ENCODE measurements at places on chromosomes 2 and 18.

GRCh38 chr2:96885432-96886347, 15.8 kb upstream of the SEMA4C start:
- DNase-seq, result no peak

DNA sequence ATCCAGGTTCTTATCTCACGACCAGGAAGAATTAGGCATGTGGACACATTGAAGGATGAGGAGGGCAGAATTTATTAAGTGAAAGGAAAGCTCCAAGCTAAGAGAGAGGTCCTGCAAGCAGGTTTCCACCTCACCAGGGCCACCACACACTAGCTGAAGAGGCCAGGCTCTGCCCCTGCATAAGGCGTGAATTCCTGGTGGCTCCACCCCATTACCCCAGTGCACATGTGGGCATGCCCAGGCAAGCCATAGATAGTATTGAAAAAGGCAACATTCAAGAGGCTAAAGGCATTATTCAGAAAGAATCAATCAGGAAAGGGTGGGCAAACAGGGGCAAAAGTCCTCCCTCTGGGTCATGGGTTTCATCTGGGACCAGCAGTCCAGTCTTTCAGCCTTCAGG, 30.9 kb upstream of the GRP start:
- no peak for DNase-seq

DNA sequence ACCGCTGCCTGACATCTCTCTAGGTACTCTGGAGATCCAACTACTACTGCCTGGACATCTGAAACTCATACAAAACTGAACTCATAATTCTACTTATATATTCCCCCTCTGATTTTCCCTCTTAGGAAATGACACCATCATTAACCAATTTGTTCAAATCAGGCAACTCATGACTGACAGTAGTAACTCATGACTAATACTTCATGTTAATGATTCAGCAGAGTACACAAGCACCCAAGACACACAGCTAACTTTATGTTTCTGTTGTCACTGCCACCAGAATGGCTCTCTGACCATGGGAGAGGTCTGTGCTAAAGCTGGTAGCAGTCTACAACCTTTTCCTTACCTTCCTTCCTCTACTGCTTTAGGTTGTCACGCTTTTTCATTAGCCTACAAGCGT, 91.1 kb downstream of the ITSN2 start:
- no peak for DNase-seq

DNA sequence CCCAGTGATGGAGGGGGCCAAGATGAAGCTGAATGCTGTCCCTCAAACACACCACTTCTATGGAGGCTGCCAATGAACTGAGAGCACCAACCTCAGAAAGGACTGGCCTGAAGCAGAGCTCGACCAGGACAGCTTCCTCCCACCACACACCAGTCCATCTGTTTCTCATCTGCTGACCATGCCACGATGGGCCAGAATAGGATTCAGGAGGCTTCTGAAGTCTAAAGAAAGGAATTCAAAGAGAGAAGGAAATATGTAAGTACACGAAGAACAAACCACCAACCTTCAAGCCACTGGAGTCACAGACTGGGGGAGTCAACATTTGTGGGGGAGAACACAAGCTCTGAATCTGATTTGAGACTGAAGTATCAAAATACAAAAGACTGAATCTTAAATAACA, 157.6 kb upstream of the CCDC68 start:
- DNase-seq, result no peak

DNA sequence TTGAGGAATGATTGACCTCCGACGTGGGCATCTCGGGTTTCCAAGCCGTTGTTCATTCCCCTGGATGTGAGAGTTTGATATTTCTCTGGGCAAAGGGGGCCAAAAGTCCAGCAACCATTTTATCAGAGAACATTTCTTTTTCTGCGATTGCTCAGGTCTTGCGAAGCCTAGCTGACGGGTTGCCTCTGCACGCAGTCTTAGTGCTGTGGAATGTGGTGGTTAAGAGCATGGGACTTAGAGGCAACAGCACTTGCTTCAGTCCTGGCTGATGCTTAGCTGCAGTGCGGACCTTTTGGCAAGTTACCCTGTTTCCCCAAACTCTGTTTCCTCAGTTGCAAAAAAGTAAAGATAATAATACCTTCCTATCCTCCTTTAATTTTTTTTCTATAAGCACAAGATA, 45.0 kb downstream of the FAP start:
- no peak for DNase-seq

DNA sequence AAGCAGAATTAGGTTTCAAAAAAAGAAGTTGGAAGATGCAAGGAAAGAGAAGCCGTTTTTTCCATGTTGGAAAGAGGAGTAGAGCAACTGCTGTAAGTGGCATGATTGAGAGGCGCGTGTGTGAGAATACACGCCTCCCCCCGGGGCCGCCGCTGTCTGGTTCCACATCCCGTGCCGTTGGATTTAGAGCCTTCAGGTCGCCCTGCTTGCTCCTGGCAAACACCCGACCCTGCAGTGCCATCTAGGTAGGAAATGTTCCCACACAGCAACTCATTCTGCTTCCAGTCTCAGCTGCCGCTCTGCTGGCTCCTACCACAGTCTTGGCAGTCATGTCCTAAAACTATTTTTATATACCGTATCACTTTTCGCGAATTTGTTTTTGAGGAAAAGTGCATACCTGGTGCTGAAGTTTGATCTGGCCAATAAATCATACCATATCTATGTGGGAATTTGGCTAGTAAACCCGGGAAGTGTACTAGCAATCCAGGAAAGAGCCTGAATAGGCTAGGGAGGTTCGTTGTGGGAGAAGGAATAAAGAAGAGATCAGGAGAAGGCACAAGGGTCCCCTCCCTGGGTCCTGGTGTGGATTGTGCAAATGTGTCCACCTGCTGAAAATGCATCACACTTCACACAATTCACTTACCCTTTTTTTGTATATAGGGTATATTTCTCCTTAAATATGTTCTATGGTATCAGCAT, 372.7 kb downstream of the FBXO15 start:
- DNase-seq, result no peak

GRCh38 chr18:2984091-2984490, 28.9 kb downstream of the LPIN2 start:
- no peak for DNase-seq

GRCh38 chr2:98383166-98383565, 36.9 kb downstream of the CNGA3 start:
- DNase-seq, result no peak

DNA sequence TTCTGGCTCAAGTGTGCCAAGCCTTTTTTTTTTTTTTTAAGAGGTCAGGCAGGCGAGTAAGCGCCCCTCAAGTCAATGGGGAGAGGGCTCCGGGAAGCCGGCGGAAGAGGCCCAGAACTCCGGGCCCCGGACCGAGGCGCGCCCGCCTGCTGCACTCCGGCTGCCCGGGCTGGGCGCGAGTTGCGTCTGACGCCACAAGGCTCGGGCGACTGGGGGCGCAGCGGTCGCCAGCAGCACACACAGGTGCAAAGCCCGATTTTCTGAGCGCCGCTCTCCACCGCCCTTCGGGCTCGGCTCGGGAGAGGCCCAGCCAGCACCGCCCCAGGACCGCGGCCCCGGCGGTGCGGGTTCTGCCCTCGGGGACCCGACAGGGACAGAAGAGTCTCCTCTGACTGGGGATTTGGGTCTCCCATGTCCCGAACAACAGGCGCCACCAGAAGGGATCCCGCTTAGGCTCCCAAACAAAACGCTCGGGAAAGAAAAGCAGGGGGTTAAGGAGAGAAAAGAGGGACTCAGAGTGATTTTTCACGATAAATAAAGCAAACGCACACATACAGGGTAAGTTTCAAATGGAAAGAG, 787 bp downstream of the ERBB4 start:
- DNase-seq, result no peak

DNA sequence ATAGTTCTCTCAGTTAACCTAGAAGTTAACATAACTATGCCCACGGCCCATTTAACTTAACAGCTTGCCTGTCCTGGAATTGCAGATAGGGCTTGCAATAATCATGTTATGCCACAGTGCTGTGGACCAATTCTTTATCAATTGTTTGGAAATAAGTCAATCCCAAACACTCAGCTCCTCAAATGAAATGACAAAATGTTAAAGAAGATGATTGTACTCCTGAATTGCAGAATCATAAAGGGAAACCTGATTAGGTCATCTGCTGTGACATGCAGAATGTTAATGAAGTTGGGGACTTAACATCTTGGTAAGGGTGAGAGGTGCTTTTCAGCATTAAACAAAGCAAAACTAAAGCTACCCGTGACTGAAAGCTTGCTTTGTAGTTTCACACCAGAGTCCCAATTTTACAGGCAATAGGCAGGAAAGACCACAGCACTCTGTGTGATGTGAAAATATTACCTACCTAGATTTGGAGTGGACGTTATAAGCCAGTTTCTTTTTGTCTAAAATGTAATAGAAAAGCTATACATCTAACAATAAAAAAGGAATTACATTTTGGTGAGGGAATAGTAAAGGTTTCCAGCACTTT, 364.0 kb downstream of the GPD2 start:
- no peak for DNase-seq

DNA sequence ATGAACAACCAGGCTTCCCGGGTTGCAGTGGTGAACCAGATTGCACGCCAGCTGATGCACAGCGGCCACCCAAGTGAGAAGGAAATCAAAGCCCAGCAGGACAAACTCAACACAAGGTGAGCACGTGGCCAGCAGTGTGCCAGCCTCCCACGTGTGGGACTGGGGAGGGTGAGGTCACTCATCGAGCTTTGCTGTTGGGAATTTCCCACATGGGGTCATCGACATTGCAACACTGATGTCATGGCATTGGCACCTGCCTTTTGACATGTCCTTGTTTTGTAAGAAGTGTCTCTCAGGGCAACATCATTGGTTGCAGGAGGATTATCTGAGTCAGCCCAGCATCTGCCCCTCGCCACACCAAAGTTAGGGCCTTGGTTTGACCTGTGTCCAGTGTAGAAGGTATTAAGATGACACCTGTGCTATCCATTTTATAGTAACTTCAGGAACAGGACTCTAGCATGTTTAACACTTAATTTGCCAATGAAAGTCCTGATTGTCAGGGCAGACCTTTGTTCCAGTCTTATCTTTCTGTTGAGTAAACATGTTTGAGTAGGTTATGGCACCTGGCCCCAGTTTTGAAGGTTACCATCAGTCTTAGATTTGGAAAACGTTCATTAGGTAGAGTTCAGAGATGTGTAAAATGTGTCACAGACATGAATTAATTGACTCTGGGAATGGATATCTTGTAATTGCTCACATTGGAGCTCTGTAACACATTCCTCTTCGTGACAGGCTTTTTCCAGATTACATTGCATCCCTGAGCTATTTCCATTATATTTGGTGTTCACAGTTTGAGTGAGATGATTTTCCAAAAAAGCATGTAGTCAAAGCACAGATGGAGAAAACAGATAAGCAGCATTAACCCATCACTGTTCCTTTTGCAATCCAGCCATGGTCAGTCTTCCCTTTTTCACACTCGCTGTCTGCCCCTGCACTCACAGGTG, 93.3 kb upstream of the EML6 start:
- no peak for DNase-seq

DNA sequence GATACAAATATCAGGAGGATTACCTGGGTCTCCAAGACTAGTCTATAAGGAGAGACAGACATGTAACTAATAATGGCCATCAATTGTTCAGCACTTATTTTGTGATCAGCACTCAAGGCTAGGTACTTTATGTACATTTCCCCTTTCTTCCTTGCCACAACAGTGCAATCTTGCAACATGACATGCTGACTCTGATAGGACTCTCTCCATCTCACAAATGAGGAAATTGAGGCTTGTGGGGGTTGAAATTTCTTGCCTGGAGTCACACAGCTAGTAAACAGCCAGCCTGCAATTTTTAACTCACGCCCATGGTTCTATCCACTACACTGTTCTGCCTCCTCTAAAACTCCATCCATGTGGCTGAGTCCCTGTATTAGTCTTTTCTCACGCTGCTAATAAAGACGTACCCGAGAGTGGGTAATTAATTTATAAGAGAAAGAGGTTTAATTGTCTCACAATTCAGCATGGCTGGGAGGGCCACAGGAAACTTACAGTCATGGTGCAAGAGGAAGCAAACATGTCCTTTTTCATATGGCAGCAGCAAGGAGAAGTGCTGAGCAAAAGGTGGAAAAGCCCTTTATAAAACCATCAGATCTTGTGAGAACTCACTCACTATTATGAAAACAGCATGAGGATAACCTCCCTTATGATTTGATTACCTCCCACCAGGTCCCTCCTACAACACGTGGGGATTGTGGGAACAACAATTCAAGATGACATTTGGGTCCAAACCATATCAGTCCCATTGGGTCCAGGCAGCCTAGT, 302.4 kb downstream of the PLCL1 start:
- no peak for DNase-seq

DNA sequence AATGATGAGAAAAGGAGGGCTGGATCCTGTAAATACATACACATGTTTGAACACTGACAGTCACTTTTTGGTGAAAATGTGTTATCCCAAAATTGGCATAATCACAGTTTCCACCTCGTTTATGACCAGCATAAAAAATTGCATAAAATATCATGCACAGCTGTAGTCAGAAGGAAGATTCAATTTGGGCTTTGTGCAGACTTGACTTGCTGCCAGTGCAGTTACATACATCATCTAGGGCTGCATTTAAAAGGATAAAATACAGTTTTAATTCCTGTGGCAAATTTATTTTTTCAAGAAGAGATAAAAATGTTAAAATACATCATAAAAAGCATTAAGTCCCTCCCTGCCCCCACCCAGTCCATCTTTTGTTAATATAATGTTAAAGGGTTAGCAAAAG, 103.8 kb downstream of the VWC2L start:
- no peak for DNase-seq

DNA sequence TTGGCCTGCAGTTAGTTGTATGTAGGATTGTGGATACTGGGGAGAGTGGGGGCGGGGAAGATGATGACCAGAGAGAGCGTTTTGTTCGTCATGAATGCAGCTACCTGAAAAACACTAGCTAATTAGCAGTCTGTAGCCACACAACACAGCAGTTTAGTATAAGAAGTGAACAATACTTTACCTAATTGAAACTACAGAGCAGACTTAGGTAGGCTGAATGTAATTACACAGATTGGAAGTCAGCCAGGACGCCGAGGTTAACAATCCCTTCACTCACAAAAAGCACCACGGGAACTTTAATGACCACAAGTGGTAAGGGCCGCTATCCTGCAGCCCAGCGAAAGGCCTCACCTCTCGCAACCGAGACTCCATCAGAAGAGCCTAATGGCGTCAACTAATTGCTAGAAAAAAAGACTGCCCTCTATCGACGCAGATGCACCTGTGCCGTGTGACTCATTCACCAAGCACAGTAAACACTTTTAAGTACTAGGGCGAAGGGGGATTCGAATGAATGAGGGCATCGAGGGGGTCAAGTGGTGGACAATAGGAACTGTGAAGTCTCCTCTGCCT, 591.0 kb downstream of the ARHGAP15 start:
- no peak for DNase-seq

- no peak for DNase-seq
Observed at GRCh38 chr2:214471990-214472389, 61.1 kb downstream of the VWC2L start.

- DNase-seq, result no peak
Observed at GRCh38 chr2:55901322-55901721, 22.3 kb downstream of the EFEMP1 start.

DNA sequence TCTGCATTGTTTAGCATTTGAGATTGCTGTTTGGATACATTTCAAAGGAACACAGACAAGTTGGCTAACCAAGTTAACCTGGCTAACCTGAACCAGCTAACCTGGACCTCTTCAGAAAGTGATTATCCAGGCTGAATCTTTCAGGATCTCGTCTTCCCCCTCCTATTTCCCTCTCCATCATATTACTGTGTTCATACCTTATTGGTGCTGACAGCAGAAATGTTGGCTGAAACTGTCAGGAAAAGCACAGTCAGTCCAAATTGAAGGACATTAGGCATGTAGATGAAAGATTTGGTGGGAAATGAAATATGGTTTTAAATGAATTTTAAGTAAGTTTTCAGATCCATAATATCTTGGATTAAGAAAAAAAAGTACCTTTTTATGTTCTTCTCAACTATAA, 92.5 kb upstream of the NEUROD1 start:
- no peak for DNase-seq
